ENCODE measurements at places on chromosomes 3 and 15. TPM values are rescaled to one million over a fixed set of nuclear protein-coding genes. Genes with fewer than 3 reads are reported as not detected.

ST6GAL1 gene
- 32.9 TPM for total RNA-seq

IMPG2 gene
- total RNA-seq: 0.32 TPM

ALS2CL gene
- 212 TPM for total RNA-seq

COMMD2 gene
- total RNA-seq: 16.1 TPM

TRH gene
- total RNA-seq: not detected

CCDC191 gene
- total RNA-seq: 5.7 TPM

SLC12A1 gene
- total RNA-seq: not detected

SCAMP5 gene
- not detected for total RNA-seq

IL5RA gene
- total RNA-seq: 0.27 TPM

C3orf22 gene
- total RNA-seq: not detected

PLA1A gene
- 0.95 TPM for total RNA-seq

LMAN1L gene
- total RNA-seq: not detected

PLS1 gene
- total RNA-seq: 344 TPM

CPB1 gene
- total RNA-seq: not detected

CPOX gene
- total RNA-seq: 25.2 TPM

PSTPIP1 gene
- total RNA-seq: 7.9 TPM

WDR93 gene
- not detected for total RNA-seq

CD86 gene
- 1.4 TPM for total RNA-seq

CAMKV gene
- total RNA-seq: 0.14 TPM

CYP1A2 gene
- not detected for total RNA-seq

CADM2 gene
- total RNA-seq: 3.2 TPM

SLC41A3 gene
- 41.5 TPM for total RNA-seq

GALNT15 gene
- total RNA-seq: 88.8 TPM

SNRPN gene
- 75.6 TPM for total RNA-seq

THSD4 gene
- total RNA-seq: 56.0 TPM

ALPK3 gene
- 4.6 TPM for total RNA-seq

NPRL2 gene
- 6.0 TPM for total RNA-seq

PLXNA1 gene
- total RNA-seq: 56.7 TPM

NUTM1 gene
- total RNA-seq: not detected

RETNLB gene
- total RNA-seq: 62.7 TPM

PCOLCE2 gene
- total RNA-seq: 6.0 TPM

LYSMD4 gene
- 15.7 TPM for total RNA-seq

LRRN1 gene
- total RNA-seq: 0.32 TPM

EIF2B5 gene
- total RNA-seq: 49.7 TPM

TFDP2 gene
- total RNA-seq: 37.1 TPM

EFCC1 gene
- total RNA-seq: 2.2 TPM

STRA6 gene
- total RNA-seq: not detected

HTR3E gene
- 0.80 TPM for total RNA-seq

FRMD4B gene
- total RNA-seq: 24.3 TPM

CHRNA7 gene
- total RNA-seq: 0.20 TPM

LSM3 gene
- 9.2 TPM for total RNA-seq

FSIP1 gene
- 5.6 TPM for total RNA-seq

CHST13 gene
- 2.0 TPM for total RNA-seq

EEFSEC gene
- total RNA-seq: 16.8 TPM

GOLGA6L1 gene
- not detected for total RNA-seq

PRR23A gene
- not detected for total RNA-seq
